Breast epithelium (tissue), 4 donors: ENCODE measurements at places on chromosomes 3 and 15. TPM values are rescaled to one million over a fixed set of nuclear protein-coding genes. Genes with fewer than 3 reads are reported as not detected.
A peak's percentile ranks its signal among the peaks of the same experiment; 100 is the strongest.

DNA sequence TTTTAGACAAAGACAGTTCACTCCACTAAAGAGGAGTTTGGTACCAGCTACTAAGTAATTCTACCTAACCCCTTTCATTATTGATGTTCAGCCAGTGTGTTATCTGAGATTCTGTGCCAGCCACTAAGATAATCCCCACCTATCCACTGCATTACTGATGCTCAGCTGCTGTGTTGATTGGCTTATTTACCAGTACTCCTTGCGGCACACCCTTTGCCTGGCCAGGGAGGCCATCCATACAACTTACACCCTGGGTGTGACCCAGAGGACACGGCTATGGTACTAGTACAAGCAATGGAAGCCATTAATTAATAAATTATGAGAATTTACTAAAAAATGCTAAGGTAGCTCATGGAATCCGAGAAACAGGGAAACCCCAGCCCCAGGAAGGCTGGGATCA, 290.7 kb upstream of the CTNNB1 start:
- no peak for DNase-seq

DNA sequence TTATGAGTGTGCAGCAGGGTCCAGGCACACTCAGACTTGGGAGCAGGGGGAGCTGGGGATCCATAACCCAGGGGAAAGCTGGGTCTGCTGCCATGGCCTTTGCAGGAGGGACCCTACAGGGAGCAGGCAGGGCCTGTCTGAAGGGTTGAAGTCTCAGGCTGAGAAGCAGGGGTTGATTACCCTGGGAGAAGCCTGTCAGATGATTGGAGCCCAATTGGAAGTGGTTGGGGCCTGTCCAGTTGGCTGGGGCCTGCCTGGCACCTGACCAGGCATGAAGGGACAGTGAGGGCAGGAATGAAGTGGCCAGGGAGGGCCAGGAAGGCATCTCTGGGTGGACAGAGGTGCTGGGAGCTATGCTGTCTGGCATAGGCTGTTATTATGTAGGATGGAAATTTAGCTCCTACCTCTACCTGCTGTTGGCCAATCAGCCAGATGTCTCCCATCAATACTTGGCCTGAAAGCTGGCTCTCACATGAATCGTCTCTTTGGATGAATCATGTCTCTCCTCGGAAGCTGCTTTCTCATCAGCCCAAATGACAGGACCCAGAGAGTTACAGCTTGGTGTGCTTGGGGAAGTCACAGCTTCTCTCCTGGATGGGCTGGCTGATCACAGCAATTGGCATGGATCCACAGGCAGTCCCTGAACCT, 27.4 kb upstream of the SLCO2A1 start:
- DNase-seq: no peak

DNA sequence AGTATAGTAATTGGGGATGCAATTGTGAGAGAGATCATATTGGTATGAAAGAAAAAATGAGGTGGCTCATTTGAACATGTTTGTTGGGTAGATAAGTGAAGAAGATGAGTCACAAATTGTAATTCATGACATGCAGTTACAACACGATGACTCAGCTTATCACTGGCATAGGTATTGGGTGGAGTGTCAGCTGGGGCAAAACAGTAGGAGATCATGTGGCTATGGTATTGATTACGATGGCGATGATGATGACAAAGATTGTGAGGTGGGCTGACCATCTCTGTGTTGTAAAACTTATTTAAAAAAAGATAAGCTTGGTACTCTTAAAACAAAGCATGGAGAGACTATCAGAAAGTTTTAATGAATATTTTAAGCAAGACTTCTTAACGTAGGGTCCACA, 11.6 kb upstream of the DPH6 start:
- DNase-seq: no peak

- DNase-seq: no peak
These were observed 540.8 kb upstream of the SGO1 start for GRCh38 chr3:20726786-20727185.

DNA sequence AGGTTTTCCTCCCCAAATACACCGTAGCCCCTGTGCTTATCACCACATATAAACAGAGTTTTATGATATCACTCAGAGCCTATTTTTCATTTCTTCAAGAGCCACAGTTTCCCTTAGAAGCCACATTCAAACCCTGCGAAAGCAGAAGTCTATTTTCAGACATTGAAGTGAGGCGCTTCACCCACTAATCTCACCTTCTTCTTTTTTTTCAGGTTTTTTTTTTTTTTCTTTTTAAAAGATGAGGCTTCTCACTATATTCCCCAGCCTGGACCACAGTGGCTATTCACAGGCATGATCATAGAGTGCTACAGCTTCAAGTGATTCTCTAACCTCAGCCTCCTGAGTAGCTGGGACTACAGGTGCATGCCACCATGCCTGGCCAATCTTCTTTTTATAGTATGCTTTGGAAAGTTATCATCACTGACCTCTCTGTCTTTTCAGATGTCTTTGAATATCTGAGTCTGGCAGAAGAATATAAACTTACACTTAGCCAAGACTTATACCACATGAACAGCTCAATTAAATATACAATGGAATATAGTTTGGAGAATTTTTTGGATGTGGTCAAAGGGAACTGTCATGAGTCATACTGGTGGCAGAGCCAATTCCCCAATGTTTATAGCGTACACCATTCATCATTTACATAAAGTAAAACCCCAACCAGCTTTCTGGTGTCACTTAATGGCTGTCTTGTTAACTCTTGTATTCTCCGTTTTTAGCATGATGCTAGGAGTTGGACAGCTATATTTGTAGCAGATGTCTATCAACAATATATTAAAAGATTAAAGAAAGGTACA, 59.7 kb upstream of the CCDC50 start:
- no peak for DNase-seq

DNA sequence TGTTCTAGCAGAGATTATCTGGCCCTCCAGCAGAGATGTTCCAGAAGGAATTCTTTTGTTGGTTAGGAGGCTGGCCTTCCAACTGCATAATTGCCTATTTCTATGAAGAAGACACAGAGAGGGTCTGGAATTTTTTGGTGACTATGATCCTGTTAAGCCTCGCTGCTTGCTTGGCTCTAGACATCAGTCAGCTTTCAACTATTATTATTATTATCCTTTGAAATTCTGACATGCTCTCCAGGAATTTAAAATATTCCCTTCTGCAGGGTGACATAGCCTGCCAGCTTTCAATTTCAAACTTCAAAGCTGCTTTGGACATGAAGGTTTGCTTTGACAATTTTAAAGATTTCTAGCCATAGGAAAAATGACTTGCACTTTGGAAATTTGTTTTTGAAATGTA, 26.3 kb upstream of the ZNF148 start:
- no peak for DNase-seq

DNA sequence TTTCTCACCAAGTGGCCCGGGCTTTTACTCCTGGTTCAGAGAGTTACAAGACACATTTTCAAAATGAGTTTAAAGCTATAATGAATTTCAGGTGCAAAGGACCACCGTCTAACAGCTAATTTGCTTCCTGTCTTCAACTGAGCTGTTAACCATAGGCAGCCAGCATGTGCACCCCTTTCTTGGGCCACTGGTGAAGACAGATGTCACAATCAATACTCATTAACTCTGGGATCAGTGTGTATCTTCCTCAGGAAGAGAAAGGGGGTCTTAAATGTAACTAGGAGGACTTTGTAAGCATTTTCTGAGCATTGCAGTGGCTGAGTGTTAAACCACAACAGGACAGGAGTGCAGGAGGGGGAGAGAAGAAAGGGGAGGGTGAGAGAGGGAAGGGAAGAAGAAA, 750.7 kb upstream of the CFAP20DC start:
- DNase-seq: no peak

- peak; percentile 48 for DNase-seq
These were observed 42.1 kb downstream of the CORO2B start for GRCh38 chr15:68620721-68621527.

GRCh38 chr15:28947221-28947674, 61.5 kb downstream of the APBA2 start:
- DNase-seq: no peak

Gene SH2D7
- not detected for total RNA-seq

Gene FBXL2
- total RNA-seq: 24.9 TPM

Gene CGNL1
- 24.9 TPM for total RNA-seq
